Left lobe of liver (tissue), 2 donors: ENCODE measurements at places on chromosomes 4 and X. TPM values are rescaled to one million over a fixed set of nuclear protein-coding genes. Genes with fewer than 3 reads are reported as not detected.
A peak's percentile ranks its signal among the peaks of the same experiment; 100 is the strongest.

Gene DDX53
- not detected for total RNA-seq

Gene GSX2
- total RNA-seq: not detected

Gene RIPPLY1
- 0.75 TPM for total RNA-seq

Gene FGA
- 15,070 TPM for total RNA-seq

Gene FHDC1
- 0.28 TPM for total RNA-seq

Gene DGKK
- total RNA-seq: not detected

Gene MAGEC2
- not detected for total RNA-seq

Gene TEX13C
- total RNA-seq: not detected

Gene RPA4
- 0.23 TPM for total RNA-seq

Gene PSAPL1
- total RNA-seq: not detected

Gene CT47B1
- total RNA-seq: not detected

DNA sequence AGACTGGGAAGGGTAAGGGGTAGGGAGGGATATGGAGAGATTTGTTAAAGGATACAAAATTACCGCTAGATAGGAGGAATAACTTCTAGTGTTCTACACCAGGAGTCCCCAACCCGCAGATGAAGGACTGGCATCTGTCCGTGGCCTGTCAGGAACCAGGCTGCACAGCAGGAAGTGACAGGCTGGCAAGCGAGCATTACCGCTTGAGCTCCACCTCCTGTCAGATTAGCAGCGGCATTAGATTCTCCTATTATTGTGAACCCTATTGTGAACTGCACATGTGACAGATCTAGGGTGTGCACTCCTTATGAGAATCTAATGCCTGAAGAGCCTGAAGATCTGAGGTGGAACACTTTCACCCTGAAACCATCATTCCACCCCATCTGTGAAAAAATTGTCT lies 27.9 kb upstream of the BBS7 start:
- no peak for DNase-seq

- no peak for DNase-seq
These were observed 24.0 kb upstream of the SPARCL1 start for GRCh38 chr4:87553182-87553581.

DNA sequence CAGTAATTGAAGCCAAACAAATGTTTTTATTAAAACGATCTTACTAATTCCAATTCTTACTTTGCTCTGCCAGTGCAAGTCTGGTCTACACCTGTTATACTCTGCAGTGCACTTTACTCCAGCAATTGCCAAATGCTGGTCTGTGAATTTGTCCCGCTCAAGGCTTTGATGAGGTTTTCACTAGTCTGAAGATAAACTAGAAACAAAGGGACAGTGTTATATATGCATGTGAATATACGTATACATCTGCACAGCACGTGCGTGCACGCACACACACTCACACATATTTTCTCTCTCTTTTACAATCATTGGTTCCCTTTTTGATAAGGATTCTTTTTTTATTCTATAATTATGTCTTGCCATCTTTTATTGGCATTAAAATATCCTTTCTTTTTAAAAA lies 88.5 kb upstream of the LCORL start:
- no peak for DNase-seq

DNA sequence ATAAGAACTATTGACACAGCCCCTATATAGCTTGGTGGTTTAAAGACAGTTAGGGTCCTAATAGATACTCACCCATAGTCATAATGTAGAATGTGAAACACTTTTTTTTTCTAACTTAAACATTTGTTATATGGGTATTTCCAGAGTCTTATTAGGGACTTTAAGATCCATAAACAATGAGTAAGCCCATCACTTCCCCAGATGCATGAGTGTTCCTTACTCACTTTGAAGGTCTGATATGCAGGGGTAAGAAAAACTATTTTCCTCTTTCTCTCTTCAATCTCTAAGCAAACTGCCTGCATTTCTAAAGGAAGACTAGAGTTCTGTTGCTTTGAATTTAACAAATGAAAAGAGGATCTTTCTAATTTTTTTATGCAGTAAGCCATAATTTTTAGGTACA lies 443.6 kb upstream of the PITX2 start:
- no peak for DNase-seq

DNA sequence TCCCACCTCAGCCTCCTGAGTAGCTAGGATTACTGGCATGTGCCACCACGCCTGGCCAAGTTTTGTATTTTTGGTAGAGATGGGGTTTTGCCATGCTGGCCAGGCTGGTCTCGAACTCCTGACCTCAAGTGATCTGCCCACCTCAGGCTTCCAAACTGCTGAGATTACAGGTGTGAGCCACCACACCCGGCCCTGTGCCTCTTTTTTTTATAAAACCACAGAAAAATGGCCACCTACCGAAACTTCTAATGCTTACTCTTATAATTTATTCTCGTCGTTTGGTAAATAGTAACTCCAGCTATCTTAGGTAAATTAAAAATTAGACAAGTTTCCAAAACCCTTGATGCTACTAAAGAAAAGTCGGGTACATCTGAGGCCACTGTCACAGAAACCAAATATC lies 54.4 kb downstream of the IRF2 start:
- no peak for DNase-seq

DNA sequence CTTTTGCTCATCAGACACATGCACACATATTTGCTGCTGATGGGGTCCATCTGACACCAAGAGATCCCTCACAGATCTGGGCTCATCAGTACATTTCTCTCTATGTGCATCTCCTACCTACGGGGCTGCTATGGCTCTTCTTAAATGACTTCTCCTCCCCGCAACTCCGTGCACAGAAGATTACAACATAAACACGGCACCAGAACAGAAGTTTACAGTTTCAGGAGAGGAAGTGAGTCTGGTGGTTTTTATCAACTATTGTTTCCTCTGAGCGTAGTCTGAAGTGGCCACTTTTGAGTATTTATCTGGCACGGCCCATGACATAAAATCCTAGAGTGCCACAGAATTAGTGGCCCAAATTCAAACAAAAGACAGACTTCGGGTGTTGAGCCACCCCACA lies 263.8 kb downstream of the PRDM5 start:
- DNase-seq: no peak

- DNase-seq: no peak
These were observed 737 bp downstream of the NELFA start for GRCh38 chr4:2007804-2008670.

DNA sequence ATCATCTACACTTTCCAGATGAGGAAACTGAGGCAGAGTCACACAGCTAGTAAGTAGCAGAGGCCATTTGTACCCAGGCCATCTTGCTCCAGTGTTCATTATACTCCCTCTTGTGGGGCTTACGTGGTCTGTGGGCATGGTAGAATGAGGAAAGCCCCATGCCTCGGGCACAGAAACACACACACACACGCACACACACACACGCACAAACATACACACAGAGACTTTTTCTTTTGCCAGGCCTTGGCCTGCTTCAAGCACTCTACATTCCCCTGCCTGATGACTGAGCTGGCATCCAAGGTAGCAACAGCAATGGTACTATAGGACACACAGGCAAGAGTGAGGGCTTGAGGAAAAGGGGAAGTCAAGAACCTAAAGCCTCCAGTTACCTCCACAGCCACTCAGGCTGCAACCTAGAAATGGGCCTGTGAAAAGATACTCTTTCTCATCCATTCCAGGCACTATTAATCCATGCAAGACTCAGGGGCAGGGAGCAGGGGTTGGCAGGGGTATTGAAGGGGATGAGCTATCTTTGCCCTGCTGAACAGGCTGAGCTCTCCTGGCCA lies 43.6 kb downstream of the STARD8 start:
- no peak for DNase-seq

GRCh38 chrX:48617542-48618340 lies 20.4 kb downstream of the WDR13 start:
- DNase-seq: no peak

- no peak for DNase-seq
These were observed 42.0 kb upstream of the ARSJ start for GRCh38 chr4:114021451-114021850.

DNA sequence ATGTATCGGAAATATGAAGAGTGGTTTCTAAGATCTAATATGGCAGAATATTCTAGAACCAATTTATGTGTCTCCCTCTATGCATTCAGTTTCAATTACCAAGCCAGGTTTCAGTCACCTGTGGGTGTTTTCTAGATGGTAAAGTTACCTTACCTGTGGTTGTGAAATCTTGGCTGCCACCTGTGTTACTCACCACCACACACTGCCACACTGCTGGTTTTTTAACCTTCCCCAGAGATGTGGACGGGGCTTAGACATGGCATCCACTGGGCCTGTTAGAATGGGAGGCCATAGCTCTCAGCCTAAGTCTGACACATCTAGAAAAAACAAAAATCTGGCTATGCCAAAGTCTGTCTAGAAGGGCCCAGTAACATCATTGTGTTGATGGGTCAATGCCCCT lies 896.5 kb upstream of the PABPC4L start:
- no peak for DNase-seq

DNA sequence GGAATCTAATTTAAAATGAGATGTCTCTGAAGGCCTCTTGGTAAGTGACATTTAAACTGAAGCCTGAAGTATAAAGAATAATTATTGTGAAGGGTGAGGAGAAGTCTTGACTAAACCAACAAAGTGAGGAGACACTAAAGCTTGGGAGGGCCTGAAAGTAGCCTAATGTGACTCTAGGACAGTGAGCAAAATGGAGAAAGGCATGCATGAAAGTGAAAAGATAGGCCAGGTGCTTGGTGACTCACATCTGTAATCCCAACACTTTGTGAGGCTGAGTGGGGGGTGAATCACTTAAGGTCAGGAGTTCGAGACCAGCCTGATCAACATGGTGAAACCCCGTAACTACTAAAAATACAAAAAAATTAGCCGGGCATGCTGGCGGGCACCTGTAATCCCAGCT lies 46.9 kb upstream of the SMARCAD1 start:
- DNase-seq: no peak

- no peak for DNase-seq
These were observed 9.0 kb upstream of the DRP2 start for GRCh38 chrX:101210630-101211029.

DNA sequence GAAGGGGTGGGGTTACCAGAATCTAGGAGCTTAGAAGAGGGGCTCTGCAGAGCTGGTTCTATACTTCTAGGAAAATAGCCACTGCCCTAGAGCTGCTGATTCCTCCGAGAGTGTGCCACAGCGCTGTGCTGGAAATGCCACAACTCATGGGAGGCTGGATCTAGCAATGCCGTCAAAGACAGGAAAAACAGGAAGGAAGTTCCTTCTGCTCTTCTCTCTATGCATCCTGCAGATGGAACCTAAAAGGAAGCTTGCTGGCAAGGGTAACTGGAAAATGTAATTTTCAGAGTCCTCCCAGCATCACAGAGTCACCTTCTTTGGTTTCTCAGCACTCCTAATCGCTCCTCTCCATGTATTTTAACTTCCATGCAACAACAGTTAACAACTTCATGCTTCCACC lies 121.2 kb upstream of the TLL1 start:
- no peak for DNase-seq

GRCh38 chr4:52904421-52904820 lies 42.3 kb downstream of the RASL11B start:
- DNase-seq: no peak

GRCh38 chrX:121150217-121150616 lies 102.8 kb downstream of the GLUD2 start:
- DNase-seq: no peak

- no peak for DNase-seq
These were observed 65.2 kb upstream of the TENT5D start for GRCh38 chrX:80354966-80355465.

DNA sequence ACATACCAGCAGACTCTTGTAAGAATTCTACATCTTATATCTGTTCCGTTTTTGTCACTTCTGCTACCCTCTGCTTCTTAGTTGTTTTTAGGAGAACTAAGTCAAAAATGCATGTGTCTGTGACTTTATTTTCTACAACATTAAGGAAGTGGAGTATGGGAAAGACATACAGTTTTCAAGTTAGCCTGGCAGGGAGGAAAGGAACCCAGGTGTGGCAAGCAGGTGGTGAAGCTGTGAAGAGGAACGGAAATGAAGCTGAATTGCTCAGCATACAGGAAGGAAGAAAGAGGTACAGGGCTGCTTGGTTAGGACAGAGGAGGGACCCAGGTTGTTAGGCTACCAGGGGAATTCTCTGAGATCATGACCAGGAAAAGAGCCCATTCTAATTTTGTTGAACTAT lies 9.4 kb downstream of the GPRIN3 start:
- DNase-seq: no peak

- no peak for DNase-seq
These were observed 107.3 kb downstream of the JADE1 start for GRCh38 chr4:128916832-128917231.

DNA sequence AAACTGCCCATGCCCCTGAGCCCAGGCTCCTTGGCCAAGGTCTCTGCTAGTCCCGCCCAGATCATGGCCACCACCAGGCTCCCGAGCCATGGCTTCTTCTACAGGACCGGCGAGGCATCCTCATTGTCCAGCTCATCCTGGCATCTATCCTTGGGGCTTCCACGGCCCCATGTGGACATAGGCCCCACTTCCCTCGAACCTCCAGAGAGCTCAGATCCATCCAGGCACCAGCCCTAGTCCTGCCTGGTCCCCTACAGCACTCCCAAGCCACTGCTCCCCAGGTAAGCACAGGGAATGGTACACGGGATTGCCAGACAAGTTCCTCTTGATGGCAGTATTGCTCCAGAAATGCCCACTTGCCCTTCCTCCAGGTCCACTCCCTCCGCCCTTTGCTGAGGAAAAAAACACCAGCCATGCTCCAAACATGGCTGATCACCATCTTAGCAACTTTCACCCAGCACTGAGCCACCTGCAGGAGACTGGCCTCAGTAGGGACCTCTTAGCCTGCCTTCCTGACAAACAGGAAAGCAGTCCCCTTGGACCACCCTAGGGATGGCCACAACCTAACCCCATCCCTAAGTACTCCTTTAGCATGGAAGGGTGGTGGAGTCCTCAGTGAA lies 272.1 kb upstream of the AGTR2 start:
- DNase-seq: no peak

DNA sequence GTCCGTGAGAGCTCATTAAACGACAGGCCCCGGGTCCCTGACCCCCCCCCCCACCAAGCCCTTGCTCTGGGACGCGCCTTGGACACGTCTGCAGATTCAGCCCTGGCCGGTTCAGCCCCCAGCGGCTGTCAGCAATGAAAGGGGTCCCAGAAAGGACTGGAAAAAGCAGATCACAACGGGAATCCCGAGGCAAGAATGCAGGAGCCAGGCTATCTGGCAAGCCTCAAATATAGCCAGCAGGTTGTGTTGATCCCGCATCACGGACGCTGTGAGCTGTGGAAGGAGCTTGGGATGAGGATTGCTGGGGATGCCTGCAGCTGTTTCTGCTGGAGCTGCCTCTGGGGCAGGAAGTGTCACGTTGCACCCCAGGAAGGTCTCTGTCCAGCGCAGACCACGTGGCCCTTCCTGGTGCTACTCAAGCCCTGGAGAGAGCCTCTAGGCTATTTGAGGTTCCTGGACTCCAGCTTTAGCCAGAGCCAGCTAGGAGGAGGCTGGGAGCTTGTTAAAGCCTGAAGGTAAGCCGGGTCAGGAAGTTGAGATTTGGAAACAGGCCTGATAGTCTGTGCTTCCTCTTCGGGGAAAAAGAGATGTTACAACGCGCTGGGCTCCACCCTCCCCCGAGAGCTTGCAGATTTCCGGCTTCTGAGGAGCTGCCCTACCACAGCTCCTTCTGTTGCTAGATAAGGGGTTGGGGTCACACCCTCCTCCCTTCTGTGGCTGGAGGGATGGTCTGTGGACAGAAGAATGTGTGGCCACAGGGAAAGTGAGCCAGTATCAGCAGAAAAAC lies 19.3 kb upstream of the CSF2RA start:
- peak; percentile 56 for DNase-seq

GRCh38 chrX:139077281-139078250 lies 366.0 kb upstream of the FGF13 start:
- DNase-seq: no peak
